ENCODE measurements at places on chromosomes 1 and 21. TPM values are rescaled to one million over a fixed set of nuclear protein-coding genes. Genes with fewer than 3 reads are reported as not detected.

The PTPRF gene
- 27.4 TPM for total RNA-seq

The LCE3D gene
- total RNA-seq, result 0.47 TPM

The FOXO6 gene
- total RNA-seq, result 0.38 TPM

The FCRL5 gene
- 0.15 TPM for total RNA-seq

The PTPN7 gene
- total RNA-seq, result 0.71 TPM

The PIGR gene
- total RNA-seq, result not detected

The TDRD5 gene
- total RNA-seq, result 0.05 TPM

The F13B gene
- not detected for total RNA-seq

The DPT gene
- 0.45 TPM for total RNA-seq

The CBR1 gene
- total RNA-seq, result 12.4 TPM

The LCE6A gene
- not detected for total RNA-seq

The UMODL1 gene
- 0.31 TPM for total RNA-seq

The GPR37L1 gene
- 1.4 TPM for total RNA-seq

The MANEAL gene
- total RNA-seq, result 7.7 TPM

DNA sequence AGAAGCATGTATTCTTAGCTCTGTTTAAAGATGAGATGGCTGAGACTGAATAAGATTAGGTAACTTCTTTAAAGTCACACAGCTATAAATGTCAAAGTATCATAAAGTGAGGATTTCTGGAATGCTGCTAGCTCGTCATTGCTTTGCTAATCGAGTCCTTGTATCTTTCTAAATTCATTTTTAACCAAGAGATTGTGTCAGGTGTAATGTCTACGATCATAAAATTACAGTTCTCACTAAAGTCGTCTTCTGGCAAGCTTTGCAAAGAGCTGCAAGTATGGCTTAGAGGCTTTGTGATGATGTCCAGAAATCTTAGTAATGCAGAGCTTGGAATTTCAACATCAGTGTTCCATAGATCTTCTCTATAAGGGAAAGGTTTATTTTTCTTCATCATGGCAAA is 569.8 kb downstream of the LMO4 start:
- no peak for ATAC-seq

GRCh38 chr1:31802190-31803150 is 13.4 kb downstream of the SPOCD1 start:
- no peak for ATAC-seq

DNA sequence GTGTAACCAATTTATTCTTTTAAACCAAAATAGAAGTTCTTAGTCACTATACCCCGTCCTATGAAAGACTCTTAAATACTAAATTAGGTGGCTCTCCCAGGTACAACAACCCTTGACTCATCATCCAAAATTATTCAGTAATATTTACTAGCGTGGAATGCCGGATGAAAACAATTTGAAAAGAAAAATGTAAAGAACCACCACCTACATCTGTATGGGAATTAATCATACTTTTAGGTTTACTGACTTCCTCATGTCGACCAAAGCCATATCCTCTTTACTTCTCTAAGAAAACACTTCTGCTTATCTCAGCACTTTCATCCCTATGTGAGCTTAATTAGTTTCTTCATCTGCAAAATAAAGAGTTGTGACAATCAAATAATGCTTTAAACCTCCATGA is 139.6 kb downstream of the AKT3 start:
- ATAC-seq, result no peak

DNA sequence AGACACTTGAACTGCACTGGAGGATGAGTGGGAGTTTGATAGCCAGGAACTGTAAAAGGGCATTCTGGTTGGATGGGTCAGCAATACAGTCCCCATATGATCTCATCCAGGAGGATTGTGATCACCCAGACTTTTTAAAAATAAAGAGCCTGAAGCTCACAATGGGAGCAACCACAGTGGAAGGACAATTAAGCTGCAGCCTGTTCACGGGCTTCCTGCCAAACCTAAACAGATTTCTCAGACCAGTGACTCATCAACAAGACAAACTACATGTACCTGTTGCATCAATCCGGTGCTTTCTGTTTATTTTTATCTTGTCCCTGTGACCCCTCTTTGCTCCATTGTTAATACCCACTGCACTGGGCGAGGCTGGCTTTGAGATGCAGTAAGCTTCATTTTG is 52.3 kb downstream of the PAPPA2 start:
- ATAC-seq, result peak; percentile 82

- no peak for ATAC-seq
Measured at GRCh38 chr1:79554688-79555087, 548.2 kb upstream of the ADGRL4 start.

- ATAC-seq, result no peak
Measured at GRCh38 chr1:43455213-43455889, 1.6 kb upstream of the HYI start.

DNA sequence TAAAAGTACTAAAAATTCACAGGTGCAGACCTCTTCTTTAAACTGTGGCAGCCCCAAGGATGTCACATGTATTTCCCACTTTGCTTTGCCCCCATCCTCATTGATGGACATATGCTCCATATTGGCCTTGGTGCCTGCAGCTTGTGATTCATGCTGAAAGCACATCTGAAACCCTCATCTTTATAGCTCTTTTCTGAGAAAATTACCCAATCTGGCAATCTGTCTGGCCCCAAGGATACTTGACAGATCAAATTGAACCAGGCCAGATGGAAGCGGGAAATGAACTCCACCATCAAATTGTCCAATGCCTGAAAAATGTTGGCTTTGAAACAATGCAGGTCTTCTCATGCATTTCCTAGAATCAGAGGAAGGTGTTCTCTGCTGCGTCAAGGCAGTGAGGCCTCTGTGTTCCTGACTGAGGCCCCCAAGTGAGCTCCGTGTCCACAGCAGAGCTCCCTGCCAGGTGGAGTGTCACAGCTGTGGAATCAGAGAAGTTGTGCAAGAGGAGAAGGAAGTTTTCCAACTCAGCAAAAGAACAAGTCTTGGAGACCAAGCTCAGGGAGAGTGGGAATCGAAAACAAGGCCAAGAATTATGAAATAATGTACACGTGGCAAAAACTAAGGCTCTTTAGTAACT is 323.7 kb downstream of the PLPP3 start:
- no peak for ATAC-seq

- ATAC-seq, result no peak
Measured at GRCh38 chr1:231632119-231632518, 5.5 kb downstream of the DISC1 start.

- no peak for ATAC-seq
Measured at GRCh38 chr1:173818459-173818858, 6.0 kb upstream of the DARS2 start.

GRCh38 chr1:16067933-16068332 is 5.5 kb downstream of the FAM131C start:
- no peak for ATAC-seq

DNA sequence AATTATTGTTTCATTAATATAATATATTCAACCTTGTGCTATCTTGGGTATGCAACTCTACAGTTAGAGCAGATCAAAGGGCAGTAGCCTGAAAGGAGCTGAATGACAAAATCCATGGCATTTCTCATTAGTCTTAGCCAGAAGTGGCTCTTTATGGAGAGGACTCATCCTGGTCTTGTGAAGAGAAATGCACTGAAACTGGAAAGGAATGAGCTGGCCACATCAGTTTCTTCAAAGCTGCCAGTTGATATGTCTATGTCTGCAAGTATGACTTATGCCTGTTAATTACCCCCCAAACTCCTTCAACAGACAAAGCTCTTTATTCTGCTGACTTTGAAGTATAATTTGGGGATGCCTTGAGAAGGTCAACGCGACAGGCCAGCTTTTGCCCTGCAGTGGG is 119.0 kb upstream of the UBE2U start:
- ATAC-seq, result no peak

DNA sequence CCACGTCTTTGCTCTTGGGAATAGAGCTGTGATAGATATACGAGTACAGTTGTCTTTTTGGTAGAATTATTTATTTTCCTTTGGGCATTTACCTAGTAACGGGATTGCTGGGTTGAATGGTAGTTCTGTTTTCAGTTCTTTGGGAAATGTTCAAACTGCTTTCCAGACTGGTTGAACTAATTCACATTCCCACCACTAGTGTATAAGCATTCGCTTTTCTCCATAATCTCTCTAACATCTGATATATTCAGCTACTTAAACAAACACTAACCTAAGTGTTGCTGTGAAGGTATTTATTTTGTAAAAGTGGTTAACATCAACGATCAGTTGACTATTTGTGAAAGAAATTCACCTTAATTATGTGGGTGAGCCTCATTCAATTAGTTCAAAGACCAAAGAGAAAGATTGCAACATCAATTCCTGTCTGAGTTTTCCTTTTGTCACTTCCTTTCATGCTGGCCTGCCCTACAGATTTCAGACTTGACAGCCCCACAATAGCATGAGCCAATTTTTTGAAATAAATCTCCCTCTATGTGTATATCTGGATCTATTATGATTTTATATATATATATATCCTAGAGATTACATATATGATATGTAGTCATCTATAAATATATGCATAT is 26.7 kb upstream of the DUSP10 start:
- ATAC-seq, result no peak

DNA sequence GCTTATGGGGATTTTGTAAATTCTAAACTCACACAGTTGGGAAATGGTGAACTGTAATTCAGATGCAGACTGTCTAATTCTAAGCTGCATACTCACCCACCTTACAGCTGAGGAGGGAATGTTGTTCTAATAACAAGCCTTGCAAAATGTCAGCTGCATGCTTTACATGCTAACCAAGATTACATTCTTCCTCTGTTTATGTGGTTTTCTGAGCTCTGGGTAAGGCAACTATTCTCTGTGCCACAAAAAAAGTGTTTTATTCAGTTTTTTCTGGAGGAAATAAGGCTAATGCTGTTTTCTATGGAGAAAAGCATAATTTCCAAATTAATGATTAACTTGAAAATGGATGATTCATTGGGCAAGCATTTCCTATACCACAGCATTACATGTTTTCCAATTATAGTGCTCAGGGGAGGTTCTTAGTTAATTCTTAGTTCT is 64.9 kb downstream of the RGS13 start:
- ATAC-seq, result no peak

- ATAC-seq, result no peak
Measured at GRCh38 chr1:173666646-173667045, 3.0 kb downstream of the ANKRD45 start.

DNA sequence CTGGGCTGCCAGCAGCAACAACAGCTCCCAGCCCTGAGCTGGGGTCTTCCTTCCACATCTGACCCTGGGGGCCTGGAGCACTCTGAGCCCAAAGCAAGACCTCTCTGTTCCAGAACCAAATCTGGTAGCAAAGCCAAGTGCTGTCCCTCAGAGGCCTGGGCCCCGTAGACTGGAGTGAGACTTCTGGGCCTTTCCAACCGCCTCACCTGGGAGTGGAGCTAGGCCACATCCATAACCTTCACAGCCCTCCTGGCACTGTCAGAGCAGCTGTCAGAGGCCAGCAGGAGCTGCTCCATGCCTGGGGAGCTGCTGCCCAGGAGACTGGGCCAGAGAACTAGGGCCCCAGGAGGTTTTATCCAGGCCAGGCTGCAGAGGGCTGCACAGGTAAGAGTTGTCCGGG is 15.4 kb upstream of the SLC5A9 start:
- no peak for ATAC-seq

GRCh38 chr1:51776408-51776807 is 102.1 kb downstream of the NRDC start:
- no peak for ATAC-seq

- no peak for ATAC-seq
Measured at GRCh38 chr1:67372136-67372535, 58.1 kb downstream of the SERBP1 start.

DNA sequence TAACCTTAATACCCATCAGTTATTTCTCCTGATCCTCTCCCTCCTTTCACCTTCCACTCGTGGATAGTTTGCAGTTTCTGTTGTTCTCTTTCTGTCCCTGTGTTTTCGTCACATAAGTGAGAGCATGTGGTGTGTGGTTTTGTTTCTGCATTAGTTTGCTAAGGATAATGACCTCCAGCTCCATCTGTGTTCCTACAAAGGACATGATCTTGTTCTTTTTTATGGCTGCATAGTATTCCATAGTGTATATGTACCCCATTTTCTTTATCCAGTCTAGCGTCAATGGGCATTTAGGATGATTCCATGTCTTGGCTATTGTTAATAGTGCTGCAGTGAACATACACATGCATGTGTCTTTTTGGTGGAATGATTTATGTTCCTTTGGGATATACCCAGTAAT is 36.6 kb upstream of the GPR25 start:
- no peak for ATAC-seq

DNA sequence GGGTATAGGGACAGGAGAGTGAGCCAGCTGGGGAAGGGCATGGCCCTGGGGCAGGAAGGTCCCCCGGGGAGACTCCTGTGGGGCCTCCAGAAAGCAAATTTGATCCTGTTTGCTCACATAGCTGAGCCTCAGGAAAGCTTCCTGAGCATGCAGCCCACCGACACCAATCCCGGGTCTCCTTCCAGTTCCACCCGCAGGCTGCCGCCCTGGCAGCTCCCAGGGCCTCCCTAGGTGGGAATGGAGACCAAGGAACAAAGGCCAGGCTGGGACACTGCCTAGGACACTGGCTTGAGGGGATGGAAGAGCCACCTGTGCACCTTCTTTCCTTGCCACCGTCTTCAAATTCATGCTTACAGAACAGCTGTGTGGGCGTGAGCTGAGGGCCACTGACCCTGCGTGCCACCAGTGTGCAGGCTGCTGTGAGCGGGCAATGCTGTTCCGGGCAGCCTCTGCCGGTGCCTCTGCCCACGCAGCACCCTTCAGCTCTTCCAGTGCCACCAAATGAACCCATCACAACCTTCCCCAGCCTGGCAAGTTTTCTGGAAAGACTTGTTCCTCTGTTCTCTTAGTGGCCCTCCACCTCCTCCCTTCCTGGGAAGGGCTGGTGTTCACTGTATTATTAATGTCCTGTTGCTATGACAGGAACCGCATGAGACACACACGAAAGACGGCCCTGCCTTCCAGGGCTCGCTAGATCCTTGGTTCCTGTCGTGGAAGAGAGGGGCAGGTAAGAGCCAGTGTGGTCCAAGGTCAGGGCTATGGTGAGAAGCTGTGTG is 53.6 kb downstream of the ACBD3 start:
- ATAC-seq, result peak; percentile 69

DNA sequence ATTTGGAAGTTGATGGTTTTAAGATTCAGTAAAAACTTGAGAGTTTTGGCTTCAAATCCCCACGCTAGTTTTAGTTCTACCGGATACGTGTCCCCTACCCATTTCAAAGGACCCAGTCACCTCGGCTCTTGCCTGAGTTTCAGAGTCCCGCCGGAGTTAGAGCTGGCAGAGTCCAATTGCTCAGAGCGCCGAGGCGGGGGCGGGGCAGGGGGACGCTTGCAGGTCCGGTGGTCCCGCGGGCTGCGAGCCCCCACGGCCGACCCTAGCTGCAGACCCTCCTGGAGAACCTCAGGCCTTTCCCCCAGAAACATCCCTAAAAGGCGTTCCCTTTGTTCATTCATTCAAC is 765 bp upstream of the VPS45 start:
- peak; percentile 30 for ATAC-seq

- ATAC-seq, result no peak
Measured at GRCh38 chr1:8349473-8349865, 31.6 kb downstream of the SLC45A1 start.

GRCh38 chr1:15767941-15768340 is 9.3 kb downstream of the FBLIM1 start:
- ATAC-seq, result no peak

GRCh38 chr1:23555986-23556634 is 3.2 kb downstream of the ID3 start:
- ATAC-seq, result no peak

Measured in motor neuron (in vitro differentiated cells).